ENCODE measurements at places on chromosomes 5 and 9.

DNA sequence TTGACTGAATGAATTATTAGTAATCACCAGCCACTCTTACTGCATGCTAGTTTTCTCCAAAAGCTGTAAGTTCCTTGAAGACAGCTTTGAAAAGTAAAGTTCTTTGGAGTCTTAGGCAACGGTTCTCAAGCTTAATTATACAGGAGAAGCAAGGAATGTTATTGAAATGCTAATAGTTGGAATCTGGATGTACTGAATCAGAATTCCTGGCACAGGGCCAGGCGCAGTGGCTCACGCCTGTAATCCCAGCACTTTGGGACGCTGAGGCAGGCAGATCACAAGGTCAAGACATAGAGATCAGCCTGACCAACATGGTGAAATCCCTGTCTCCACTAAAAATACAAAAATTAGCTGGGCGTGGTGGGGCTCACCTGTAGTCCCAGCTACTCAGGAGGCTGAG lies 33.4 kb downstream of the GRIA1 start:
- DNase-seq: no peak

DNA sequence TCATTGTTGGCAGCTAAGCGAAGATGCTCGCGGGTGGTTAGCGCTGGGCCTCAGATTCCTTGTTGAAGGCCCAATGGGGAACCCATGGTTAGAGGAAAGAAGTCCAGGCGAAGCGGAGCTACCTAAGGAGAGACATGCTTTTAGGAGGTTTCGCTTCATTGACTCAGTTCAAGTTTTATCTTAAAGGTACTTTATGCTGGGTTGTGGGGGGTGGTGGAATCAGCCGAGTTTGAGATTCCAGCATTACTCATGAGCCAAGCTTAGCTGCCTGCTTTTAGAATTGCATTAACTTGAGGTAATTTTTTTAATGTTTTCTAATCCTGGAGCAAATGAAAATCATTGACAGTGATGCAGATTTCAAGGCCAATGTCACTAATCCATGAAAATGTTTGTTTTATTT lies 16.1 kb downstream of the MEGF10 start:
- DNase-seq: no peak

DNA sequence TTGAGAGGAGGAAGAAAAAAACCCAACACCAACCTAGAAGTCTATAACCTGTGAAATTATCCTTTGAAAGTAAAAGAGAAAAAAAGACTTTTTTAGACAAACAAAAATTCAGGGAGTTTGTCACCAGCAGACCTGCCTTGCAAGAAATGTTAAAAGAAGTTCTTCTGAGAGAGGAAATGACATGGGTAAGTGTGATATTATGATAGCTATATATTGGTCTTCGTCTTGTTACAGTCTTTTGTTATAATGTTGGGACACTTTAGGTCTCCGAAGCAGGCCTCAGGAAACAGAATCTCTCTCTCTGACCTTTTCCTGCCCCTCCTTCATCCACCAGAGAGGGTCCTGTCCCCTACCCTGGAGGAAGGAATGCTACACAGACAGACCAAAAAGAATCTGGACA lies 16.6 kb upstream of the MLANA start:
- DNase-seq: no peak

GRCh38 chr5:10111571-10111970 lies 138.1 kb downstream of the ATPSCKMT start:
- peak; percentile 29 for DNase-seq

DNA sequence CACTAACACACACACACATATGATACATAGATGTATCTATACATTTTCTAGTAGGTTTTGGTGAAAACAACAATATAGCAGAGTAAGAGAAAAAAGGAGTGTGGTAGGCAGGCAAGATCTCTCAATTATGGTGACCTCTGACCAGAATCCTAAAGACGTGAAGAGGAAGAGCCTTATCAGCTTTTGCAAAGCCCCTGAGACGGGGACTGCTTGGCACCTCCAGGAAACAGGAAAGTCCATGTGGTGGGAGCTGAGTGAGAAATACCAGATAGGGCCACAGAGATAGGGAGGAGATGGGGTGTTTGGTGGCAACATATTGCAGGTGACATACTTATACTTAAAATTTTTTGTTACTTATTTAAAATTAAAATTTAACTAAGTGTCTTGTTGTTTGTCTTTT lies 39.9 kb upstream of the CTXN3 start:
- DNase-seq: no peak

- DNase-seq: no peak
Measured at GRCh38 chr5:73446631-73447529, 1.7 kb downstream of the FOXD1 start.

GRCh38 chr5:18771097-18771610 lies 1136.9 kb downstream of the TAF11L14 start:
- no peak for DNase-seq

DNA sequence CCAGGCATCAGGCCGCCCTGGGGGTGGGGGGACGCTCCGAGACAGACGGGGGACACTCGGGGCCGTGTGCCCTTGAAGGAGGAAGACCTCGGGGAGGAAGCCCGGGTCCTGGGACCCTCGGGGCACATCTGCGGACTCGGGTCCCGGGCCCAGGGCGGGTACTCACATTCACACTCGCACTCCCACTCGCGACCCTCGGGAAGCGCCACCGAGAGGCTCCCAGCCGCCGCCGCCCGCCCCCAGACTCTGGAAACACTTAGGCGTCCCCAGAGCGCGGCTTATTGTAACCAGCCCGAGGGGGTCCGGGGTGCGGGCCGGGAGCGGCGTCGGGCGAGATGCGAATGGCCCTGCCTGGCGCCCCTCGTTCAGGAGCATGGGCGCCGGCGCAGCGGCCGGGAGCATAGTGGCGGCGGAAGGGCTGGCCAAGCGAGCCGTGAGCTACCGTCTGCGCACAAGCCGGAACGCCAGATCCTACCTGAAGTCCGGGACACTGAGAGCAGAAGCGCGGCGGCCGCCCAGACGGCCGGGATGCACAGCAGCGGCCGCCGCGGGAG lies 559 bp downstream of the ROR2 start:
- no peak for DNase-seq

- DNase-seq: no peak
Measured at GRCh38 chr9:136757751-136758140, 297 bp downstream of the LCN8 start.

DNA sequence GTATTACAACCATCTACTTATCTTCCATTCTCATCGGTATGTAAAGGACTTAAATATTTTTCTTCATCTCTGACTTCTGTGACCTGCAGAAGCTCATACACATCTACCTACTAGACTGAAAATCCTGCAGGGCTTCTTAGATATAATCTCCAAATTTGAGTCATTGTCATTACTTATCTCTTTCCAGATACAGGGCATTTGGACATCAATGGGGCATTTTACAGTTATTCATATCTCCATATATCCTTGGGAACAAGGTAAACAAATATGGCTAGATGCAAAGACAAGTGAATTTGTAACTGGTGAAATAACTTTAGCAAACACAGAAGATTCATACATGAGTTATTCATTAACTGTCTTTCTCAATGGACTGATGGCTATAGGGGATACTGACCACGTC lies 37.7 kb upstream of the IL7R start:
- no peak for DNase-seq

GRCh38 chr9:20447291-20447690 lies 175.0 kb downstream of the MLLT3 start:
- DNase-seq: no peak

DNA sequence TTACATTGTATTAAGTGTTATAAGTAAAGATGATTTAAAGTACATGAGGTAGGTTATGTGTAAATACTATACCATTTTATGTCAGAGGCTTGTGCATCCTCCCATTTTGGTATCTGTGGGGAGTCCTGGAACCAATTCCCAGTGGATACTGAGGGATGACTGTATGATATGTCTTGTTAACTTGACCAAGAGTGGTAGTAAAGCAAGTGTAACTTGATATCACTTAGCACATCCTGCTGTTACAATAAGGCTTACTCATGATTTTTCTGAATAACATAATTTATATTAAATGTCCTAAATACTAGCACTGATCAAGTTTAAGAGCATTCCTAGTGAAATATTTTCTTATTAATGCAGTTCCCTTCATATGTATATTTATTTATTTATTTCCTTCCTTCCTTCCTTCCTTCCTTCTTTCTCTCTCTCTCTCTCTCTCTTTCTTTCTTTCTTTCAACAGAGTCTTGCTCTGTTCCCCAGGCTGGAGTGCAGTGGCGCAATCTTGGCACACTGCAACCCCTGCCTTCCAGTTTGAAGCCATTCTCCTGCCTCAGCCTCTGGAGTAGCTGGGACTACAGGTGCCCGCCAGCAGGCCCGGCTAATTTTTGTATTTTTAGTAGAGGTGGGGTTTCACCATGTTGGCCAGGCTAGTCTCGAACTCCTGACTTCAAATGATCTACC lies 7.5 kb downstream of the NDFIP1 start:
- no peak for DNase-seq

DNA sequence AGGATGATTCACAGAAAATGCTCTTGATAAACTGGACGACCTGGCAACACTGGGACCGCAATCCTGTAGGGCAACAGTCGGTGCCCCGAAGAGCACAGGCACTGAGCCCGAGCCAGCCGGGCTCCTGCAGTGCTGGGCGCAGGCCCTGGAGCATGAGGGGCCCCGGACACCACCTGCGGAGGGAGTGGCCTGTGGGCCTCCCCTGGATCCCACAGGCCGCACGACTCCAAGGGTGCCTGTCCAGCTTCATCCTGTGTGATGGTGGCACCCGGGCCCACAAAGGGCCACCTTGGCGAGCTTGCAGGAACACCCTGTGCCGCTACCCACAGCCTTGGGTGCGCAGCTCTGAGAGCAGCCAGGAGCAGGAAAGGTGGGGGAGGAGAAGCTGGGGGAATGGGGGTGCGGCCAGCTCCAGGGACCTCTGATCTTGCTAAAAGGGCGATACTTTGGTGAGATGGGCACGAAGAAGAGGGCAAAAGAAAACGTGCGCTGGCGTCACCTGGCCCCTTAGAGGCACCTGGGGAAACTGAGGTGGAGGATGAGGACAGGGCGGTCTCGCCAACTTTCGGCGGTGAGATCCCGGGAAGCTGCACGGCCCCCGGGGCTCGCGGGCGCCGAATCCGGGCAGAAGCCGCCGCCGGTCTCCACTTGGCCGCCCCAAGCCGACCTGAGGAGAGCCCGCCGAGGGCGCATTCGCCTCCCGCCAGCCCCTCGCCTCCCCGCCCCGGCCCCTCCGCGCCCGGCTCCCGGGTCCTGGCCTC lies 722 bp downstream of the TBC1D9B start:
- peak; percentile 45 for DNase-seq

- DNase-seq: no peak
Measured at GRCh38 chr5:54520940-54521339, 3.4 kb downstream of the SNX18 start.

GRCh38 chr5:158154226-158155005 lies 295.5 kb upstream of the CLINT1 start:
- no peak for DNase-seq

DNA sequence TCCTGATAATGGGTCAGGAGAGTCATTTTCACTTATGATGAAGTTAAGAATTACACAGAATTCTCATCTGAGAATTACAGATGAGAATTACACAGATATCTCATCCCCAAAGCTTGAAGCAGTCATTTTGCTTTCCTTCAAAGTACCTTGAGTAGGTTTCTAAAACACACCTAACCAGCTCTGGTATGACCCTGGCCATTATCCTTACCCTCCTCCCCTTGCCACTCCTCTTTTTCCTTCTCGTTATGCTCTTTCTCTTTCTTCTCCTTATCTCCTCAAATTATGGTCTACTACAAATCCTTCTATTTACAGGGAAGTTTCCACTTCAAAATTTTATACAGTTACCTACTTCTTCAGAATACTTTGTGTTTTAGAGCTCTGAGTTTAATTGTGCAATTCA lies 44.5 kb downstream of the MEF2C start:
- DNase-seq: no peak

DNA sequence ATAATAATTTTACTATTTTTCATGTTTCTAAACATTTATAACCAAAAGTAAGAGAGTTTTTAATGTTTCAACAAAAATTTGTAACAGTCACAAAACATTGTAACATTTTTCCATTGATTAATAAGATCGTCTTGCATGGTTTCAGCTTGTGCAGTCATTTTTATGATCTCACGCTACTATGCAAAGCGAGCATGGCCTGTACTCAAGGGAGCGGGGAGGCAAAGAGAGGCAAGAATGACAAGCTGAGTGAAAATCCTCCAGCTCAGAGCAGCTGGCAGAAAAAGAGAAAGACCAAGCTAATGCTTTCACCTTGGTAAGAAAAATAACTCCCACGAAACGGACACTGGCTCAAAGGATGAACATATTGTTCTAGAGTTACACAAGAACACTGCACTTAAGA lies 90.0 kb upstream of the SV2C start:
- no peak for DNase-seq

DNA sequence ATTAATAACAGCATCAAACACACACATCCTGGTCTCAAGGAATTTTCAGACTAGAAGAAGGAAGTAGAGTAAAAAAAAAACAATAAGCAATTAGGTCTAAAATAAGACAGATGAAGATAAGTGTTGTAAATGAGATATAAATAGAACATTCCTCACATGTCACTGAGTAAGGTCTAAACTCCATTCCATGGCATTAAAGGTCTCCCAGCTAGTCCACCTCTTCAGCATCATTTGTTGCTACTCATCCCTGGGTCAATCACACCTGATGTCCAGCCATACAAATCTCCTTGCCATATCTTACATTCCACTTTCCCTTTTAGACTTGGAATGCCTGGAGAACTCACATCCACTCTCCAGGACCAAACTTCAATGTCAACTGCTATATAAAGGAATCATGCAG lies 214.1 kb upstream of the KLF4 start:
- DNase-seq: no peak

DNA sequence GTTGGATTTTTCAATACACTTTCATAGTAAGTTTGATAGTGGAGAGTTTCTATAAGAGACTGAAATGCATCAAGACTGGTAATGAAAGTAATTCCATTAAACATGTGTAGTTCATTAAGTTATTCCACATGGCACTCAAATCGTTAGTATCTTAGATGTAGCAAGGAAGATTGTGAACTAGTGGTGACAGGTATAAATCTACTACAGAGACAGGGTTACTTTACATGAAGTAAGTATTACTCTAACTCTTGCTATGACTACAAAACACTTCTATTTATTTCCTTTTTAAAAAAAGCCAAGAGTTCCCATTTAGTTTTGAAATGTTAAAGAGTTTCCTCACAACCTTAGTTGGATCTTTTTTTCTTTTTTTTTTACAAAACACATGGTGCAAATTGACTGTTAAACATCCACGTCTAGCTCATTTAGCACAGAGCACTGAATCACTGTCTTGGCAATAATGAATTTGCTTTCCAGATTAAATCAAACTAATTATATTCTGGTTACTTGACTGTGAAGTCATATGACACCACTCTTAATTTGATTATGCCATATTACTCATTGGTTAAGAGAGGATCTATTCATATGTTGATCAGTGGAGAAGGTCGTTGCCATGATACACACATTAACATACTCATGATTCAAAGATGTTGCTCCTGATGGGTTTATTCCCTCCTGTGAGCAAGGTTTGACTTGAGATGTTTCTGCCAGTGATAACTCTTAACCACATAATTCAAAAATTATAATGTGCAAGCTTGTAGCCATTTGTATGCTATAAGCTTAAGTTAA lies 644.8 kb downstream of the EFNA5 start:
- DNase-seq: no peak

GRCh38 chr9:93658184-93658925 lies 82.0 kb downstream of the PHF2 start:
- DNase-seq: no peak

- DNase-seq: no peak
Measured at GRCh38 chr5:43410414-43410813, 1.8 kb downstream of the CCL28 start.

GRCh38 chr5:157050050-157050449 lies 8.9 kb downstream of the HAVCR1 start:
- DNase-seq: no peak

- no peak for DNase-seq
Measured at GRCh38 chr5:139094154-139095131, 103.7 kb downstream of the SIL1 start.

GRCh38 chr5:104594850-104595249 lies 1032.3 kb upstream of the NUDT12 start:
- no peak for DNase-seq

Measured in anterior cingulate cortex (tissue), 58 donors.